Cerebellar cortex (tissue), 1 donor: ENCODE measurements at places on chromosomes 12 and 14.

GRCh38 chr14:72946491-72946890 is 20.2 kb downstream of the DCAF4 start:
- no peak for DNase-seq

DNA sequence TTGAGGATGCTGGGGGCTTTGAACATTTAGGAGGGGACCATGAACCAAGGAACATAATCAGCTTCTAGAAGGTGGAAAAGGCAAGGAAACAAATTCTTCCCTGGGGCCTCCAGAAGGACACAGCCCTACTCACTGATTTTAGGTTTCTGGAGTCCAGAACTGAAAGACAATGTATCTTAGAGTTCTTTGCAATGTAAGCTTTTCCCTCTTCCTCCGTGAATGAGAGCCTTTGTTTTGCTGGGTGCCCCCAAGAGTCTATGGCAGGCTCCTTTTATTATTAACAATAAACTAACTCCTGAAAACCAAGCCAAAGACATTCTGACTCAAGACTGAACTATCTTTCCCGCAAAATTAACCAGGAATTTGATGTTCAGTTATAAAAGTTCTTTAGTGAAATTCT is 204.1 kb downstream of the STXBP6 start:
- DNase-seq = no peak

DNA sequence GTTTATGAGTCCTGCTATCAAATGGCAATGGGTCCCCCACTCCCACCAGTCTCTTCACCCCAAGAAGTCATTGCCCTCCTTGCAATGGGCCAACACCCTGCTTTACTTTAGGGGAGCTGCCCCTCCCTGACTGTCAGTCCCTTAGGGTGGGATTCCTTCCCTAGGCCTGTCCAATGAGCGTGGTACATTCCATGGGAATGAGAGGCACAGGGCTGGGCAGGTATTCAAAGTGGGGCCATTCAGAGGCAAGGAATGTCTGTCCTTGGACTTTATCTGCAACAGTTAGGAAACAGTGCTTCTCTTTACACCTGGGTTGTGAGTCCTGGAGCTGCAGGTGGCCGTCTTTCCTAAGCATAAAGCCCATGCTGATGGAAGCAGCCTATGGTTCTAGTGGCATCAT is 40.8 kb downstream of the TMEM132C start:
- DNase-seq = no peak

- no peak for DNase-seq
Observed at GRCh38 chr12:106054049-106054448, 84.7 kb downstream of the NUAK1 start.

DNA sequence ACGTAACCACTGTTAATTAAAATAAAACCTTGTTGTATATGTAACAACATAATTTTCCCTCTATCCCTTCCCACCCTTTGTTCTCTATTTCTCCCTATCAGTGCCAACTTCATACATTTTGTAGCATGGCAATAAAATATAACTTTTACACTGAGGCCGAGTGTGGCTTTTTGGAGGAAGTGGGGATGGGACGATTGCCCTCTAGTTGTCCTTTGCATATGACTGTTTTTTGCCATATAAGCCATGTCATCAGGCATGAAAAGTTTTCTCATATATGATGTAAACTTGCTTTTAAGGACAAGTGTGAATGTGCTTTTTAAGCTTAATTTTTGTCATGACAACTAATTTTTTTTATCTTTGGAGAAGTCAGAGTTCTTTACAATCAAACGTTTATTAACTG is 6.2 kb upstream of the CCT2 start:
- DNase-seq = no peak

GRCh38 chr12:6894321-6894720 is 10.3 kb upstream of the LRRC23 start:
- no peak for DNase-seq

- DNase-seq = peak; percentile 58
Observed at GRCh38 chr12:90064852-90065801, 356.5 kb upstream of the ATP2B1 start.

DNA sequence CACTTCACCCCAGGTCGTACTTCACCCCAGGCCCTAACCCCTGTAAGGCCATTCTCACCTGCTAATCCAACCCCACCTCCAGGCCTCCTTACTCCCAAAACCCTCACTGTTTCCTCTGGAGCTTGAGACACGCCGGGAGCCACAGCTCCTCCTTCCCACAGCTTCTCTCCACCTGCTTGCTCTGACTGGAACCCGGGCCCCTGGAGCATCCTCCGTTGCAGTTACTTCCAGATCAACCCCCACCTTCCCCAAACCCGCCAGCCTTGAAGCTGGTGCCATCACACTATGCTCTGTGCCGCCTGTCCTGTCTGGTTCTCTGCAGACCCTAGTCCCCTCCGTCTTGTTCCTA is 34.6 kb upstream of the PPP2R5C start:
- DNase-seq = no peak

GRCh38 chr12:52080403-52081251 is 1.1 kb downstream of the SMIM41 start:
- no peak for DNase-seq

GRCh38 chr14:23122086-23122485 is 3.0 kb upstream of the CEBPE start:
- DNase-seq = no peak

DNA sequence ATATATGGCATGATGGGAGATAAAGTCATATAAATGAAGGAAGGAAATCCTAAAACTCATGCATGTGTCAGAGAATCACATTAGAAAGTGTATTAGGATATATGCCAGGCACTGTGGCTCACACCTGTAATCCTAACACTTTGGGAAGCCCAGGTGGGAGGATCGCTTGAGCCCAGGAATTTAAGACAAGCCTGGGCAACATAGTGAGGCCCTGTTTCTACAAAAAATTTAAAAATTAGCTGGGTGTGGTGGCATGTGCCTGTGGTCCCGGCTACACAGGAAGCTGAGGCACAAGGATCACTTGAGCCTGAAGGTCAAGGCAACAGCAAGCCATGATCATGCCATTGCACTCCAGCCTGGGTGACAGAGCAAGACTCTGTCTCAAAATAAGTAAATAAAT is 130.3 kb upstream of the ARID2 start:
- no peak for DNase-seq

DNA sequence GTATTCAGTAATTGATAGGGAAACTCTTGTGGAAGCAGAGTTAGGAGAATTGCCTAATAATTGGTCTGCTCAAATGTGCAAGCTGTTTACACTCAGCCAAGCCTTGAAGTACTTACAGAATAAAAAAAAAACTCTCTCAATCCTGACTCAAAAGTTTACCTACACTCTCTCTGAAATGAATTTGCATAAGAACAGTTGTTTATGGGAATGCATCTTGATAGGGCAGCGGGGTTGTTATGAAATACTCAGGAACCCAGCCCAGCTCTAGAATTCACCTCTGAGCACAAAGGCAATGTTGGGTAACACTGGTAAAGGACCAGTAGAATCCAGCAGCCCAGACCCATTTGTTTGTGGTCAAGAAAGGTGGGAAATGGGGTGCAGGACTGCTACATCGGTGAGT is 267.0 kb downstream of the CPNE8 start:
- DNase-seq = no peak

DNA sequence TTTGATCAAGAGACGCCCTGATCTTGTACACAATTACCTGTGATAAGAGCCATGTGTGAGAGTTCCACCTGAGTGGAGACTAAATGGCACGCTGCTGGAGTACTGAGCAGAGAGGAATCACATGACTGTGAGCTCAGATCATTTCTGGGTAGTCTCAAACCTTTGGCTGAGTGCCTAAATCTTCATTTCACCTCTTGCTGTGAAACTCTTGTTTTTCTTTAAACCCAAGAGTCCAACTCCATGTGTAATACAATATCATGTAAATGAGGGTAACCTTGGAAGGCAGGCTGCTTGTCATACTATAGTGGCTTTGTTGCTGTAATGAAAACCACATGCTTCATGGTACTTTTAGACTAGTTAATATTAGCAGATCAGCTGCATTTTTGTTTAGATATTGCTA is 156.9 kb downstream of the CAND1 start:
- DNase-seq = no peak

GRCh38 chr14:67512463-67513310 is 20.4 kb upstream of the PLEKHH1 start:
- no peak for DNase-seq

DNA sequence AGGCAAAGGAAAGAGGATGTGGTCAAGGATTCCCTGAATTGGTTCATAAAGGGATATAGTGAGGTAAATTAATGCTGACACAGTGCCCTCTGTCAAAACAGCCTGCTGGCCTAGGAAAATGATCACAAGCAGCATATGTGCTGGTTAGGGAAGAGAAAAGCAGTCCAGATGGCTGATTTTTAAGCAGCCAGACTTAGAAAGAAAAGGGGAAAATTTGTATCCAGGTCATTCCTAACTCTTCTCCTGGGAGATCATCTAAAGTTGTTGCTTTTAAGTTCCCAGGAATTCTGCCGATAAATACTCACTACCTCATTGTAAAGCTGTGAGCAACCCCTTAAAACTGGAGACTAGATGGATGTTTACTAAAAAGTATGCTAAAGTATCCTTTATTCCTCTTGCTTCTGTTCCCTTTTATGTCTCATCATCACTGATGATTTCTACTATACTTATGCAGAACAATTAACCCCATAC is 46.4 kb upstream of the CNOT2 start:
- DNase-seq = peak; percentile 97

DNA sequence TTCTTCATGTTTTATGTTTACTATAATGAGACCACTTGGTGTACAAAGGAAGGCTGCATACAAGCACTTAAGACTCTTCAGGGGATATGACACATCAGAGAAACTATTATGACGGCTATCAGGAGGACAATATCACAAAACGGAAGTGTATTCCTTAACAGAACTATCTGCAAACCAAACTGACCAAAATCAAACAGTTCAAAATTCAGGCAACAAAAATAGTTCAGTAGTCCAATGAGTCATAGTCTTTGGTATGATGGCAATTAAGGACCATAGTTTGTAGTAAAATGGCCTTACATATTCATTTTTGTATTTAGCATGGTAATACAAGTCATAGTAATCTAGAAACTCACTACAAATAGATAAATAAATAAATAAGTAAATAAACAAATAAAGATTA is 1638.7 kb upstream of the SEL1L start:
- DNase-seq = no peak

- DNase-seq = no peak
Observed at GRCh38 chr14:65461730-65462129, 49.2 kb downstream of the FUT8 start.

GRCh38 chr14:86039176-86039575 is 509.2 kb downstream of the FLRT2 start:
- no peak for DNase-seq

DNA sequence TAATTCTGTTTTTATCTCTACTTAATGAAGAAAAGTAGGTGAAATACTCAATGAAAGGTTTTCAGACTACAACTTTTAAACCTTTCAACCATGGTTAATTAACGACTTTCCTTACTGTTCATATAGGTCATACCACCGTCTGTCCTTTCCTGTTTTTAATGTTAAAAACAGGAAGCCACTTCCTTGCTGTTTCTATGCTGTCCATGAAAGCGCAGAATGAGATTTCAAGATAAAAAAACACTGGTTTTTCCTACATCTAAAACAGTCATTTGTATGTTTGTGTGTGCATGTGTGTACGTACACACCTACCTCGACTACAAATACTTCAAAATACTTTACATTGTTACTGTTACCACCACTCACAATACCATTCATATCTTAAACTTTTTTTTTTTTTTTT is 27.3 kb downstream of the SPTLC2 start:
- no peak for DNase-seq

DNA sequence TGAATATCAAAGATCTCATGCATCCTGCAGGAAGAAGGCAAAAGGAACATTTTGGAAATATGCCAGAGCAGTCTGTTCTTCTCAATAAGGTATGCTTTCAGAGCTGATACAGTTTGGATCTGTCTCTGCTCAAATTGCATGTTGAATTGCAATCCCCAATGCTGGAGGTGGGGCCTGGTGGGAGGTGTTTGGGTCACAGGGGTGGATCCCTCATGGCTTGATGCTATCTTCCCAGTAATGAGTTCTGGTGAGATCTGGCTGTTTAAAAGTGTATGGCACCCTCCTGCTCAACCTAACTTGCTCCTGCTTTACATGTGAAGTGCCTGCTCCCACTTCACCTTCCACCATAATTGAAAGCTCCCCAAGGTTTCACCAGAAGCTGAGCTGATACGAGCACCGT is 76.6 kb downstream of the RIN3 start:
- DNase-seq = no peak
